NCI-H510A treated with DMSO at 0.1 percent for 48 hours (cell line): ENCODE measurements at places on chromosomes 7 and 10.

- DNase-seq, result no peak
Observed at GRCh38 chr10:125607689-125608290, 75.2 kb downstream of the TEX36 start.

DNA sequence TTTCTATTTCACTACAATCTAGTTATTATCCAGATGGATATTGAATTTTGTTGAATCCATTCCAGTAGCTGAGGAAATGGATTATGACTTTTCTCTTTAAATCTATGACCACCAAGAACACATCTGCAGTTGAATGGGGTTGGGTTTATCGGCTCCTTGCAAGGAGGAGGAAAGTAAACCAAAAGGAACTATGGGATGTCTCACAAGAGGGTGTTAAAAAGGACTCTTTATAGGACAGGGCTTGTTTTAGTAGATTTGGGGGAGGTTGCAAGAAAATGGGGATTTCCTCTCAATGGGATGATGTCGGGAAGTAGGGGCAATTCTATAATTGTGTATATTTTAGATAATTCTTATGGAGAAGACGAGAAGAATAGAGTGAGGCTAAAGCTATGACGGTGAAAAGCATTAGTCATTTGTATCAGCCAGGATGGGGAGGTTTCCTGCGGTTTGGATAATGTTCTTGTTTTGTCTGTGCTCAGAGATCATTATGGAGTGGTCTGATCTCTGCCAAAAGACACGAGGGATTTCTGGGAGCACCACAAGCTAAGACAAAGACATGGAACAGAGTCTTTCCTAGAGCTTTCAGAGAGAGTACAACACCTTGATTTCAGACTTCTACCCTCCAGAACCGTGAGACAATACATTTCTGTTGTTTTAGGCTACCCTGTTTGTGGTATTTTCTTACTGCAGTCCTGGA, 5.3 kb upstream of the LRRC61 start:
- DNase-seq, result no peak

DNA sequence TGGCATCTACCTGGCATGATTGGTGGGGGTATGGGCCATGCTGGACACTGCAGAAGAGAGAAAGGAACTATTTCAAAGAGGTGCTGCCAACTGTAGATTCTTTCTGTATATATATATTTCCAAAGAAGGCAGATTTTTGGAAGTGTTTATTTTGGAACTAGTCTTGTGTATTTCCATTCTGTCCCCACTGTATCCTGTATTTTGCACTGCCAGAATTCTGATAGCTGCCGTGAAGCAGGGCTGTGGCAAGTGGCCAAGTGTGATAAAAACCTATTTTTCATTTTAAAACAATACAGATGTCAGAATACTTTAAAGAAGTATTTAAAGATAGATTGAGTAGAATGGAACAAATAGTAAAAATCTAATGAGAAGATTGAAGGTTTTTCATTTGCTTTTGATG, 17.1 kb downstream of the MCU start:
- DNase-seq, result no peak

DNA sequence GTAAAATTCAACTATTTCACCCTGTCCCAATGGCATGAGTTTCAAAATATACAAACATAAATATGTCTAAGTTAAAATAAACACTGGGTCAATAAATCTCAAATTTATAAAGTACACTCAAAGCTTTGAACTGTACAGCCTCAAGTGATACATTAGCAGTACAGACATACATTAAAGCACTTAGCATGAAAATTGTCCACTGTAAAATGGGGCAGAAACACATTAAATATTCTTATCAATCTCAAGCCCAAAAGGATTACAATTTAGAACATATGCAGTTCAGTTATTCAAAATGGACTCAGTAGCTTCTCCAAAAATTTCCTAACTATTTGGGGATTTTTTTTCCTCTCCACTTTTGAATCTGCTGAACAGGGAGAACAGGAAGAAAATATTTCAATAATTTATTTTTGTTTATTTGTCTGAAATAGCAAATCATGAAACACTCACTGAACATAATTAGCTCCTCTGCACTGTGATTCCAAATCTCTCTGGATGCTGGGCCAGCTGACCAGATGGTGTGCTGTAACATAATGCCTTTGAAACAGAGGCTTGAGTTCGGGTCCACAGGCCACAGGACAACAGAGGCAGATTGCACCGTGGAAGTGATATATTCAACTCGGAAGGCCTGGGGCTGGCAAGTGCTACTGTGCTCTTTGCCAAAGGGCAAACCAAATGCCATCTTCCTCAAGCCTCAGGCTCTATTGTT, 248.9 kb upstream of the LRRN3 start:
- no peak for DNase-seq

- no peak for DNase-seq
Observed at GRCh38 chr7:19969859-19970493, 196.6 kb upstream of the TMEM196 start.

- DNase-seq, result no peak
Observed at GRCh38 chr10:119113751-119114732, 10.1 kb downstream of the DENND10 start.

- no peak for DNase-seq
Observed at GRCh38 chr7:31033674-31034300, 18.3 kb upstream of the ADCYAP1R1 start.

GRCh38 chr10:1645896-1646295, 91.4 kb downstream of the ADARB2 start:
- DNase-seq, result no peak

- no peak for DNase-seq
Observed at GRCh38 chr10:113791691-113792090, 40.2 kb downstream of the PLEKHS1 start.

GRCh38 chr7:128078309-128078708, 47.1 kb upstream of the LRRC4 start:
- DNase-seq, result no peak
